Kidney capillary endothelial cell (primary cell): ENCODE measurements at places on chromosomes 2 and 18.

DNA sequence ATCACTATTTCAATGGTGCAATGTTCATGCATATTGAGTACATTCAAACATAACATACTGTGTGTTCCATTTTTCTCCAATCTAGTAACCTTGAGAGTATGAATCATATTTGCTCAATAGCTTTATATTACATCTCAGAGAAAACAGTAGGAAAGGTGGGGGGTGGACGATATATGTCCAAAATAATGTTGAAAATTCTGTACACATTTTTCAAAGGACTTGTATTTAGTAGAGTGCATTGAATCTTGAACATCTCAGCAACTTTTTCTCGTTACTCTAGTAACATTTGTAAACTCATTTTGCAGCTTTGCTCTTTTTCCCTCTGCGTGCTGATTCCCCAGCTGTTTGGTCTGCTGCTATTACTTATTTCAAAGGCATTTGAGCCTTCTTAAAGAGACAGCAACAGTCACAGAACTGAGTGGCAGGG lies 1487.0 kb downstream of the LRP1B start:
- no peak for DNase-seq

GRCh38 chr18:53254265-53254664 lies 914.3 kb downstream of the DCC start:
- DNase-seq: no peak

- DNase-seq: no peak
These were observed 51.5 kb downstream of the PLB1 start for GRCh38 chr2:28547223-28547860.

GRCh38 chr2:158932131-158932645 lies 36.3 kb upstream of the TANC1 start:
- no peak for DNase-seq

GRCh38 chr18:41395695-41396094 lies 559.3 kb upstream of the PIK3C3 start:
- no peak for DNase-seq

DNA sequence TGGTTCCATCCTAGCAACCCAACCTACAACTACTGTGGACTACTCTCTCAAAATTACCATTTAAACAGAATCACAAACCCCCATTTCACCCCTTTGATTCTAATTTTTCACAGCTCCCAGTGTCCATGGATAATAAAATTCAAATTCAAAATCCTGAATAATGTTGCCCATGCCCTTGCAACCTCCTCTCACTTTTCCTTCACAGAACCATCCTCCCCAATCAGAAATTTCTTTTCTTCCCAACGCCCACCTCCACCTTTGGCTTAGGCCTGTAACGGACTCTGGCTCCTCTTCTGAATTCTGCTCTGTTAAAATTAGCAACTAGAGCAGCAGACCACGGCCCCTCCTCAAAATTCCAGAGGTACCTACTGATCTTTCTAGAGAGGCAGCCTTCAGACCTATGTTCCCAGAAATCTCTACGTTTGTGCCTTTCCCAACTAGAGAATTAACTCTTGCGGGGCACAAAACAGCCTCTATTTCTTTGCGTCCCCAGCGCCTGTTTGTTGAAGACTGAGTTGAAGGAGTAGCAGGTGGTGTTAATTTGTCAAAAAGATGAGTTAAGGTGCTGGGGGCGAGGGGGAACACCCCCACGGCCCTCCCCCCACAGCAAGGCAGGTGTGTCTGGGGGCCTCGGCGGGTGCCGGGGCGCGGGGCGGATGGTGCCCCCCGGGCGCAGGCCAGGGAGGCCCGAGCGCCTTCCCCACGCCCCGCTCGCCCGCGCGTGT lies 428 bp upstream of the MAP3K20 start:
- no peak for DNase-seq

DNA sequence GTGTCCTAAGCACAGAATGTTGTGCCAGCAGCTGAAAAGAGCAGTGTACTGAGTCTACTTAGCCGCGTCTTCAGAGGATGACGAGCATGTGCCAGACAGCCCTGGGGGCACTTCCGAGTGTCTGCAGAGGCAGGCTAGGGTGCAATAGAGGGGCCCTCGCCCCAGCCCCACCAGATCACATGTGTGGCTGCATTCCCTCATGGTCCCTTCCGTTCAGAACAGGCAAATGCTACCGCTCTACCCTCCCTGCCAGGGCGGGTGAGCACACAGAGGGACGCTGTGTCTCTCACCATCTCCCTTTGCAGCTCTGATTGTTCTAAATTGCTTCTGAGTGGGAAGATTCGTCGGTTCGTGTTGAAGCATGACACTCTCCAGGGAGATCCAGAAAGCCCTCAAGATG lies 212.2 kb upstream of the RAB12 start:
- no peak for DNase-seq

DNA sequence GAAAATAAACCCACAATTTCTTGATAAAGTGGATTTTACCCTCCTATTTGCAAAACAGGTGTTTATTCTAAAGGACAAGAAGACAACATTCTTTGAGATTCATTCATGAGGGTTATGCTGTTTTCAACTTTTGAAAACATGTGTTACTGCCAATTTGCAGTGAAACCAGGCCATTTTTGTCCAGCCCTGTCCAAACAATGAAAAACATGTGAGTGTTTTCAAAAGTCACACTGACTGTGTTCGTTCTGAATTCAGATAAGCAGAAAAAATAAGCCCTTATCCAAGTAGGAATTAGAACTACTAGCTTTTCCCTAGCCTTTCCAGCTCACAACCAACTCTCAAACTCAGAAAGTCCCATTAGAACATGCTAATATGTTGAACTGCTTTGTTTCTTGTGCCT lies 148.1 kb upstream of the PID1 start:
- DNase-seq: no peak

GRCh38 chr2:177327009-177327408 lies 62.5 kb upstream of the NFE2L2 start:
- DNase-seq: no peak

DNA sequence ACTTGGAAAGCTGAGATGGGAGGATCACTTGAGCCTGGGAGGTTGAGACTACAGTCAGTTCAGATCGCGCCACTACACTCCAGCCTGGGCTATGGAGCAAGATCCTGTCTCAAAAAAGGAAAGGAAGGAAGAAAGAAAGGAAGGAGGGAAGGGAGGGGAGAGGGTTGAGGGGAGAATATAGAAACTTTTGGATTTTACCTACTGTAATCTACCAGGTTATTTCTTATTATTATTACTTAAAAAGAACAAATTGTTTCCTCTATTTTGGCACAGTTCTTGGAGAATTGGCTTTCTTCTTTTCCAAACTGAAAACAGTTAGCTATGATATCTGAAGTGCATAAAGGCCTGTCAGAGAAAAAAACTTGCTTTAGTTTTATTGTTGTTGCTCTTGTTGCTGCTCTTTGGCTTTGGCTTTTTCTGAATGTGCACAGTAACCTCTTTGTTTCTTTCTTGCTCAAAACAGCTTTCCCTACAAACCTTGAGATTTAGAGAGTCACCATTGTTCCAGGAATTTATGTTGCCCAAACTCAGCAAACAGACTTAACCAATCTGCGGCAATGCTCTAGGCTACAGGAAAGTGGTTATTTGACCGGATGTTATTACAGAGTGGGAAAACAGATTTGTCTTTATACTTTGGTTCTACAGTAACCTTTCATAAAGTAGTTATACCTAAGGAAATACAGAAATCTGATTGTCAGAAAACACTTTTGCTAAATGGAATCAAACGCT lies 214.9 kb downstream of the XIRP2 start:
- DNase-seq: no peak
